CD4-positive, alpha-beta memory T cell (primary cell): ENCODE measurements at places on chromosomes 16 and 17. TPM values are rescaled to one million over a fixed set of nuclear protein-coding genes. Genes with fewer than 3 reads are reported as not detected.
A peak's percentile ranks its signal among the peaks of the same experiment; 100 is the strongest.

- H3K36me3 ChIP-seq: no peaks in the 10 kb centered on the region
- H3K27me3 ChIP-seq: no peaks in the 10 kb centered on the region
- DNase-seq: no peak
- H3K4me3 ChIP-seq: no peak overlapping the region
- no peaks in the 10 kb centered on the region for H3K4me1 ChIP-seq
- no peak overlapping the region for H3K27ac ChIP-seq
Observed at GRCh38 chr16:26668026-26668425, 398.7 kb upstream of the C16orf82 start.

GRCh38 chr16:47143677-47144558, at the start of gene NETO2:
Gene NETO2 (minus strand): TSS chr16:47143945. CDS start chr16:47143612, 333 bp downstream.
- H3K36me3 ChIP-seq: no peaks in the 10 kb centered on the region
- peak within 1 kb of the TSS; percentile 46 for H3K4me3 ChIP-seq
- no peak within 1 kb of the TSS for H3K27ac ChIP-seq
- no peaks in the 10 kb centered on the region for H3K27me3 ChIP-seq

Gene SETD6
- total RNA-seq: 34.2 TPM

Gene SLC43A2
- 1.9 TPM for total RNA-seq

Gene AMDHD2
- total RNA-seq: 114 TPM
